ENCODE measurements at places on chromosomes 2 and 18.
A peak's percentile ranks its signal among the peaks of the same experiment; 100 is the strongest.

DNA sequence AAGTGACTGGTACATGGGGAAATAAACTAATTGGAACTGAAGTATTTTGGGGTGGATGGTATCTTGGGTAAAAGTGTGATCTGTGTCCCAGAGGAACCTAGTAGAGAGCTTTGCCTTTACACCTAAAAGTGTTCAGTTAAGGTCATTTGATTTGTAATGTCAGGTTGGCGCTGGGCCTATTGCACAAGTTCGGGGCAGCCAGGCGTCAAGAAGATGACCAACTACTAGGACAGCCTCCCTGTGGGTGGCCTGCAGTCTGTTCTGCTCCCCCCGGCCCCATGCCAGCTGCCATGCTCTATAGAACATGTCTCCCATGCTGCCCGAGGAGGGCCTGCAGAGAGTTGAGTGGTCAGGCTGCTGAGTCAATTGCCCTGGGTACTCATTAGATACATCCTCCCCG is 10.1 kb downstream of the RRM2 start:
- no peak for DNase-seq

GRCh38 chr2:74530239-74531187 is 780 bp downstream of the HTRA2 start:
- DNase-seq: peak; percentile 63

DNA sequence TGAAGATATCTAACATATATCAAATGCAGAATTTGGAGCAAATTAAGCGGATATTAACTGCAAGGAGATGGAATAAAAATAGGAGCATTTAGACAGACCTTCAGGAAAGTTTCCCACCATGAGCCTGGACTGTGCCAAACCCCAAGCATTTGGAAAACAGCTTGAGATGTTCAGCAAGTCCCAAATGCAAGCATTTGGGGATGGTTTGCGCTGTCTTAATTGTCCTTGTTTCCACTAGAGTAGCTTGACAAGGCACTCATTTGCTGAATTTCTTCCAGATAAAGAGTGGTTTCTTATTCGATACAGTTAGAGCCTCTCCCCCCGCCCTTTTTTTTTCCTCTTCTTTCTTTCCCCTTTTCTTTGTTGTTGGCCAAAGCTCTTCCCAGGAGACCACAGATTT is 77.1 kb upstream of the CDC42EP3 start:
- no peak for DNase-seq

GRCh38 chr2:237604960-237605359 is 14.4 kb upstream of the RAB17 start:
- DNase-seq: no peak

- no peak for DNase-seq
These were observed 129.3 kb downstream of the ZNF236 start for GRCh38 chr18:76951456-76952247.

DNA sequence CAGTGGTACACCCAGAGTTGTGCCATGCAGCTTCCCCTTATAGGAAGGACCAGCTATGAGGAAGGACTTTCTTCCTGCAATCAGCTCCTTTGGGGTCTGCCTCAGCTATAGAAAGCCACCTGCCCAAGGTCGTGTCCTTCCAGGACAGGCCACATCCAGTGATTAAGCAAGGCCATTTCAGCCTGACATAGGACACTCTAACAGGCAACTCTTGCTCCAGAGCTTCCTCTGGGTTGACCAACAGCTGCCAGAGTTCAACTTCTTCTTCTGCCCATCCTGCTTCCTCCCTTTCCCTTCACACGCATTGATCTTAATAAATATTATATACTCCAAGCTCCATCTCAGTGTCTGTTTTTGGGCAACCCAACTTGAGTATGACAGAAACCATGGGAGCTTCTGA is 12.8 kb downstream of the LRP2 start:
- DNase-seq: no peak

DNA sequence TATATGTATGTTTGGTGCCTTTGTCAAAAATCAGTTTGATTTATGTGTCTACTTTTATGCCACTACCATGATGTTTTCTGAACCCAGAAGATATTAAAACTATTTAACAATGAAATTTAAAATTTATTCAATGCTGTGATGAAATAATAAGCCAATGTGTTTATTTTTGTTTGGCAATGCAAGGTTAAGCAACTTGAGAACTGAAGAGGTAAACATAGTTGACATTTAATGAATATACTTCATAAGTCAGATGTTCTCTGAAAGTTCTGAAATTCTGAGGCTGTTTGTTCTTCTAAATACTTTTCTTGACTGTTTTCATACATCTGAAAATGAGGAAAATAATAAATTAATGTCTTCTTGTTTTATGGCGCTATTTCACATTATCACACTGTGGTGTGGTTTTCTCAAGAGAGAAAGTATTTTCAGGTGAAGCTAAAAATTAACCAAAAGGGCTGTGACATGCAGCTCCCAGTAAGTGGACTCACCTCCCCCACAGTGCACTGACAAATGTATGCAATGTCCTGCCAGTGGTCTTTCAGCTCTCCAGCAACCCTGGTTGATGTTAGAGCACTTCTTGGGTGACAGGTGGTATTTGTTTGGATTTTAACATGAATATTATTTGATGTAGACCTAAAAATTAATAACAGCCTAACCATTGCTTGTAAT is 863.6 kb upstream of the SALL3 start:
- DNase-seq: no peak

- DNase-seq: no peak
These were observed 12.3 kb upstream of the MEP1B start for GRCh38 chr18:32177530-32177929.

DNA sequence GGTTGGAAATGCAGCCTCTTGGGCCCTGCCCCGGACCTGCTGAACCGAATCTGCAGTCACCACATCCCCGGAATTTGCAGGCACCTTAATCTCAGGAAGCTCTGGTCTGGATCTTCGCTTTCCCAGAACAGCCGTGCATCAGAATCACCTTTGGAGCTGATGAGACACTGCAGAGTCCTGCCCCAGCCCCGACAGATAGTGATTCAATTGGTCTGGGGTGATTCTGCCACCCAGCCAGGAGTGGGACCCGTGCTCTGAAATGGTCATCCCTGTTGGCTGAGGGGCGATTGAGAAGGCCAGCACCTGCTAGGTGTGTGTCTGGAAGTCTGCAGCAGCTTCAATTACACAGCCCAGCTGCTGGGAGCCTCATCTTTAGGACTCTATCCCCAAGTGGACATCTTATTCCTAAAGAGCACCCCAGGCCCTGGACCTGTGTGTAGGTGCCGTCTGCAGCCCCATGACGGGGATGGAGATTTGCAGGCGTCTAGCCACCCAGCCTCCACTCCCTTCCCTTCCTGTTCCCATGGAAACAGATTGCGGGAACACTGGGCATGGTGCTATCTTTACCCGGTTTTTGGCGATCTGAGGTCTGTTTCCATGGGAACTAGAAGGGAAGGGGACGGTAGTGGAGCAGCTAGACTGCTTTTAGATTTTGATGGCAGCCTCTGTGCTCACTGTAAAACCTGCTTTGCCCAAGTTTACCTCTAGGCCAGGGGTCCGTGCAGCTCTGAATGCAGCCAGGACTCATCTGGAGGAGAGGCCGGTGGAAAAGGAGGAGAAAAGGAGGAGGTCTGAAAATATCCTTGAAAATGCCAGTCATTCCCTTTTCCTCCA is 156.1 kb downstream of the LDLRAD4 start:
- DNase-seq: peak; percentile 27

DNA sequence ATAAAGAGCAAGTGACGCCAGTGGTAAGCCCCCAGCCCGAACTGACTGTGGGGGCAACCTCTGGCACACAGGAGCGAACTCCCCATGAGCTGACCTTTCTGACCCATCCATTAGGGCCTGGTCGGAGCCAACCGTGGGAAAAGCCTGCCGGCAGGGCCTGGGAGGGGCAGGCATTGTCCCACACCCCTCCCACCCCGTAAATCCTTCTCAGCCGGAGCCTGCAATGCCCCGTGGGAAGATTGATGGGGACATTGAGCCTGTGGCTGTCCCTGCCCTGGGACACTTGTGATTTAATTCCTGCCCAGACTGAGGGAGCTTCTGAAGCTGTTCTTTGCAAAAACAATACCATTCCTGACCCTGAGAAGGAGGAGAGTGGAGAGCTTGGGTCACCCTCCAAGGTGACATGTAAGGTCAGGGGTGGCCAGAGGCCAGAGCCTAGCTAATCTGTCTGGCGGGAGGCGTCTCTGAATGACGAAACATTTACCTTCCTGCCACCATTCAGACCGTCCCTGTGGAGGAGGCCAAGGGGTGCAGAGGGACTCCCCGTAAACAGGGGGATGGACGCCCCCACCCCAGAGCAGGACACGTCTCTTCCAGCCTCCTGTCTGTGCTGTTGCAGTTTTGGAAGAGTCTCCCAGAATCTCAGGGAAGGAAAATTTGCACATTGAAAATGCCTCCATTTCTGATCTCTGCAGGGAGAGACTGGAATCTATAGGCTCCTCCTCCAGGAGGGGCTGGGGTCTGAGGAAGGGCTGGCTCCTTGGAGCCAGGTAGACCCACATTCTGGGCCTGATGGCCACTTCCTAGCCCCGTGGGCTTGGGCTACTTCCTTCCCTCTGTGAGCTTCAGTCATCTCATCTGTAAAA is 51.2 kb upstream of the HS6ST1 start:
- DNase-seq: no peak

GRCh38 chr2:219634951-219635751 is 7.7 kb downstream of the SLC4A3 start:
- no peak for DNase-seq

GRCh38 chr2:238728330-238729260 is 119.3 kb upstream of the TWIST2 start:
- DNase-seq: peak; percentile 38

Measured in iris pigment epithelial cell (primary cell).